ENCODE measurements at places on chromosomes 2 and 18. TPM values are rescaled to one million over a fixed set of nuclear protein-coding genes. Genes with fewer than 3 reads are reported as not detected.

- no peak for DNase-seq
Measured at GRCh38 chr2:156537141-156537540, 101.0 kb downstream of the GPD2 start.

DNA sequence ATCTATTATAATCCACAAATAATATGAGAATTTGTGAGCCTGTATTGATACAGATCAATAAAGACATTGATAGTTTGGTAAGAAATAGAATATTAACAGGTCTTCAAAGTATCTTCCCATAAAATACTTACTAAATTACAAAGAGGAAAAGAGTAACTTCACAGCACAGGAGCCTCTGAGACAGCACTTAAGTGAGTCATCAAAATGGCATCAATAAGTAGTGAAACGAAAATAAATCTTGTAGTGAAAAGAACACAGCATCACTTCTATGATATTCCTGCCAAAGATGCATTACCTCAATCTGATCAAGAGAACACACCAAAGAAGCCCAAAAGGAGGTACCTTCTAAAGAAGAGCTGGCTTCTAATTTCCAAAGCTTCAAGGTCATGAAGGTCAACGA lies 116.4 kb downstream of the CBLN2 start:
- DNase-seq, result no peak

- no peak for DNase-seq
Measured at GRCh38 chr2:137181370-137181769, 416.0 kb downstream of the THSD7B start.

GRCh38 chr2:234957834-234958135 lies 6.0 kb downstream of the SH3BP4 start:
- no peak for DNase-seq

DNA sequence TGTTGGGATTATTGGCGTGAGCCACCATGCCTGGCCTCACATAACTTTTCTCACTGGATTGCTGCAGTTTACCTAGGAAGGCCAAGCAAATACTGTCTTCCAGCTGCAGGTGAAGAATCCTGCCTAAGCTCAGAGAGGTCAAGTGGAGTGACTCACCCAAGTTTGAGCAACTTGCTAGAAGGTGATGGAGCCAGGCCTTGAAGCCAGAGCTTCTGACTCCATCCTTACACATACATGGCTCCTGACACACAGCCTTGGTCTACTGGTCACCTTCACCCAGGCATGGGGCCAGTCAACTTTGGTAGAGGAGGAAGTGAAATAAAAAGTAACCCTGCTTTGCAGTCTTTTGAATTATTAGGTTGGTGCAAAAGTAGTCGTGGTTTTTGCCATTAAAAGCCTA lies 93.5 kb downstream of the VWA3B start:
- DNase-seq, result no peak

GRCh38 chr2:223613017-223613950 lies 11.1 kb upstream of the SCG2 start:
- DNase-seq, result no peak

Gene CFAP65
- total RNA-seq, result not detected

Gene GPR45
- total RNA-seq, result not detected

Gene MYL12B
- total RNA-seq, result 371 TPM

Data from activated CD4-positive, alpha-beta memory T cell treated with anti-CD3 and anti-CD28 coated beads, Interleukin-2, amount 10 ng/mL, durations not matched to agents 7 days and 5 days (primary cell).